ENCODE measurements at places on chromosomes 2 and 18.

GRCh38 chr18:8757396-8757997 lies 52.1 kb downstream of the MTCL1 start:
- no peak for DNase-seq

DNA sequence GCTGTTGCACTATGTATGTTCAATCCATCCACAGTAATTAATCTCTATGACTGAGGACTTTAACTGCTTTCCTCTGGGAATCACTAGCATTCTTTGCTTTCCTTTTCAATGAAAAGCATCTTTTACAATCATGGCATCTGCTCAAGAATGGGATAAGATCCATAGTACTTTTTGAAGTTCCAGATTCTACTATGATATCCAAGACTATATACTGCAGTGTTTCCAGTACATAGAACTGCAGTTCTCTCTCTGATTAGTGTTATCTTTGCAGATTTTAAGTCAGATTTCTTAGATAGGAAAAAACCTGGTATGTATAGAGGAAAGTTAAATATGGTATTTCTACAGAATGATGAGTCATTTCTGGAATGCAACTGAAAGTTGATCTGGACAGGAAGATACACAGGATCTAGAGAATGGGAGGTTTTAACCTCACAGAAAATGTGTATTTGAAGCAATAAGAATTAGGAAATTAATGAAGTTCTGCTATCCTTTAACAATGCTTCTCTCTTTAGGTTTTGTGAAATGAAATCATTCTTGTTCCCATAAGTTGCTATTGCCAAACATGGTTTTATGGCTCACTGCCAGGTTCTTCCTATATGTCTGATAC lies 670.7 kb downstream of the ERBB4 start:
- no peak for DNase-seq

DNA sequence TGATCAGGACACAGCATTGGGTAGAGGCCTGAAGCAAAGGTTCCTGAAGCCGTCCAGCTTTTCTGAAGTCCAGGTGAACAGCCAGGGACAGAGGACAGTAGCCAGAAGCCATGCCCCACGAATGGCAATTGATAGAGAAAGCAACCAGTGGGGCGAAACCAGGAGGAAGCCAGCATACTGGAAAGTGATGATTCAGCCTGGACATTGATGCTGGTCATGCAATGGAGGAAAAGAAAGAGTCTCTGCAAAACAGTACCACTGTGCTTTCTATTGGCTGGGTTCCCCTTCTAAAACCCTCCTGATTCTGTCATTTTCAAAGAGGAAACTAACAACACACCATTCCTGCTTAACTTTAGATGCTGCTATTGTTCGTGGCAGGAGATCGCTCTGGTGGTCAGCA lies 221.4 kb upstream of the EPAS1 start:
- no peak for DNase-seq

GRCh38 chr2:60414495-60415138 lies 138.8 kb downstream of the BCL11A start:
- no peak for DNase-seq

- no peak for DNase-seq
Measured at GRCh38 chr18:79511271-79511670, 115.5 kb downstream of the NFATC1 start.

DNA sequence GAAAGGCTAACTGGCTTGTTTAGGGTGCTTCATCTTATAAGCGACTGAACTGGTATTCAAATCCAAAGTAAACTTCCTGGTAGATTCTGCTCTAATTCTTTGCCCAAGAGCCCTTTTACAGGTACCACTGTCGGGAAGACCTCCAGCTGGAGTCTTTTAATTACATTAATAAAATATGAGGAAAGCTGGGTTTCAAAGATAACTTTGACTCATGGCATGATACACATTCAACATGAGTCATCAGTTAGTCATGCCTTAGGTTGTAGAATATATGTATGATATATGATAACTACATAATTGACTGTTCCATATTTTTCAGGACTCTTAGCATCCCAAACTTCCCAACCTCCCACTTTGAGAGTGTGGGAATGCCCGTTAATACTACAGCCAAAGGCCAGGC lies 32.3 kb downstream of the ZCCHC2 start:
- no peak for DNase-seq

DNA sequence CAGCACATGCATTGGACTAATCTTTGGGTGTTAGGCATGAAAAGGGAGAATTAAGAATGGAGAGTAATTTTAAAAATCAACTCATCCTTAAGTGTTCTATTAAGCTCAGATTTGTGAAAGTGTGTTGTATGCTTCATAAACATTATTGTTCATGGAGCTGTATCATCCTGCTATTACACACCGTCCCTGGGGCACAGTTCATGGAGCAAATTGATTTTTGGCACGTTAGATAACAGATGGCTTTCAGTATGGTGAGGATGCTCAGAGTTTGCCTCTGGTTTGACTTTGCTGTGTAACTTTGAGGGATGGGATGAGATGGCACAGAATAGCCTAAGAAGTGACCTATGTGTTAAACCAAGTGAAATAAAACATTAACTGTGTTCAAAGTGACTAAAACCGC lies 97.1 kb downstream of the MGAT5 start:
- DNase-seq = no peak

Data from muscle of arm (tissue), 14 donors.